Ascending aorta (tissue), 2 donors: ENCODE measurements at places on chromosomes 4 and X. TPM values are rescaled to one million over a fixed set of nuclear protein-coding genes. Genes with fewer than 3 reads are reported as not detected.

GRCh38 chr4:8471211-8471875 lies 30.8 kb downstream of the TRMT44 start:
- peaks cover 9% of the 10 kb centered on the region for H3K4me1 ChIP-seq
- DNase-seq, result no peak

GRCh38 chr4:84379917-84380641 lies 119.0 kb downstream of the NKX6-1 start:
- H3K4me3 ChIP-seq, result no peak overlapping the region
- H3K4me1 ChIP-seq, result no peaks in the 10 kb centered on the region
- no peaks in the 10 kb centered on the region for H3K27me3 ChIP-seq
- no peak overlapping the region for H3K27ac ChIP-seq
- no peaks in the 10 kb centered on the region for H3K36me3 ChIP-seq

- H3K4me3 ChIP-seq, result no peak overlapping the region
- no peak overlapping the region for H3K27ac ChIP-seq
- no peak for DNase-seq
- H3K36me3 ChIP-seq, result peaks cover 62% of the 10 kb centered on the region
- no peaks in the 10 kb centered on the region for H3K27me3 ChIP-seq
These were observed 6.4 kb downstream of the RPL9 start for GRCh38 chr4:39452153-39452859.

DNA sequence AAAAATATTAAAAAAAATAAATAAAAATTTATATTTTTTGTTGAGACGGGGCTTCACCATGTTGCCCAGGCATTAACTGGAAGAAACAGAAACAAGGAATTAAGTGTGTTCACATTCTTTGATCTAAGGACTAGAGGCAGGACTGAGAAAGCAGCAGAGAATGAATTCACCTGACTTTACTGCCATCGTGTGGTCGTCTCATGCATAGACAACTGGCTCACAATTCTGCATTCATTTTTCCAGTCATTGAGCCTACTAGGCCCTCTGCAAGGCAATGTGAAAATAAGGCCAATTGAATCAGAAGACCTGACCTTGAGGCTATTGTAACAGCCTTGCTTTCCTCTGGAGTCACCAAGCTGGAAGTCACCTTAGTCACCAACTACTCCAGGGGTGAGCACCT lies 37.4 kb downstream of the LHFPL1 start:
- no peaks in the 10 kb centered on the region for H3K4me1 ChIP-seq
- H3K36me3 ChIP-seq, result no peaks in the 10 kb centered on the region
- no peak overlapping the region for H3K4me3 ChIP-seq
- no peak for DNase-seq
- no peaks in the 10 kb centered on the region for H3K27me3 ChIP-seq

- H3K36me3 ChIP-seq, result no peaks in the 10 kb centered on the region
- H3K27ac ChIP-seq, result no peak overlapping the region
- peaks cover under 1% of the 10 kb centered on the region for H3K4me1 ChIP-seq
- no peak overlapping the region for H3K4me3 ChIP-seq
- DNase-seq, result no peak
These were observed 6.0 kb downstream of the EREG start for GRCh38 chr4:74370912-74371311.

Gene TTC29
- not detected for total RNA-seq
